AG08395 (cell line): ENCODE measurements at places on chromosomes 7 and 10.

GRCh38 chr7:39577229-39577874 is 11.1 kb downstream of the YAE1 start:
- DNase-seq: no peak

GRCh38 chr7:16918288-16918895 is 36.6 kb upstream of the AGR3 start:
- peak; percentile 20 for DNase-seq

DNA sequence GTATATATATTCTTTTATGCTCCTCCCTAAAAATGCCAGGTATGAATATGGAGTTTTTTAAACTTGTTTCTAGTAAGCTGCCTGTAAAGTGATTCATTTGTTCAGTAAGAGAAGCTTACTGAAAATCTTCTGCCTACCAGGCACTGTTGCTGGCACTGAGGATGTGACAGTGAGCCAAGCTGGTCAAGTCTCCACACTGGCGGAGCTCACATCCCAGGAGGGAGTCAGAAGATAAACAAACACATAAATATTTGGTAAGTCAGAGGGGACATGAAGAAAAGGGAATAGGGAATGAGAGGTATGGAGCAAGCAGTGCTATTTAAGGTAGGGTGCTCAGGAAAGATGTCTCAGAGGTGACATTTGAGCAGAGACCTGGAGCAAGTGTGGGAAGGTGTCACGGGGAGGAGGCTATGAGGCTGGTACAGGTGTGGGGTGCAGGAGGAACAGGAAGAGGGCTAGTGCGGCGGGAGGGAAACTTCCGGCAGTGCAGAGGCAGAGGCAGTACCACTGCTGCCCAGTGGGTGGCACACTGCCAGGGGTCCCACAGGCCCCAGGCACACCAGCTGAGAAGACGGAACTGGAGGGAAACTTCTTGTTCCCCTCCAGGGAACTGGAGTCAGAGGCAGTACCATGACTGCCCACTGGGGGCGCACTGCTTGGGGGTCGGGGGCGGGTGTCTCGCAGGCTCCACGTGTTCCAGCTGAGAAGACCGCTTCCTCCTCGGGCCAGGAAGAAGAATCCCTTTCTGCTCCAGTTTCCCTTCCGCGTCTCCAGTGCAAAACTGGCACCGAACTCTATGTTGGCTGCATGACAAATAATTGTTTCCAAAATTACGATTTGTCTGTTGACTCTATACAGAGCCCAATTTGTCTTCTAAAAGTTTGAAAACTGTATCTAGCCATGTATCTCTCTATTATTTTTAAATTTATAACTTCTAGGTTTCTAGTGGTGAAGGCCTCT is 161.0 kb downstream of the TEX36 start:
- no peak for DNase-seq

- no peak for DNase-seq
Observed at GRCh38 chr7:138449580-138449979, 10.5 kb upstream of the TRIM24 start.

DNA sequence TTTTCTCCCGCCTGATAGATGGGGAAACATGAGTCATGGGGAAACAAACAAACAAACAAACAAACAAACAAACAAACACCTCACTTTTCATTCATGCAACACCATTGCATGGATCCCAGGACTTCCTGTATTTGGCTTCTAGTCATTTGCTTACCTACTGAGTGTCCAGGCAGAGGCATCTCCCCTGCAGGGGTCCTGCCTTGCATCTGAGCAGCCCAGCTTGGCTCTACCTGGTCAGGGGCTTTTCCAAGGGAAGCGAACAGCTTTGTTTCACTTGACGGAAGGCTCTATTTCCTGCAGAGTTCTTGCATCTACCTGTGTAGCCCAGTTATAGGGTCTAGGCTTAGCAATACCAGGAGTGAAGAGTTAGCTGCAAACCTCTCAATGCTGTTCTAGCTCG is 374.2 kb downstream of the GATA3 start:
- DNase-seq: no peak

DNA sequence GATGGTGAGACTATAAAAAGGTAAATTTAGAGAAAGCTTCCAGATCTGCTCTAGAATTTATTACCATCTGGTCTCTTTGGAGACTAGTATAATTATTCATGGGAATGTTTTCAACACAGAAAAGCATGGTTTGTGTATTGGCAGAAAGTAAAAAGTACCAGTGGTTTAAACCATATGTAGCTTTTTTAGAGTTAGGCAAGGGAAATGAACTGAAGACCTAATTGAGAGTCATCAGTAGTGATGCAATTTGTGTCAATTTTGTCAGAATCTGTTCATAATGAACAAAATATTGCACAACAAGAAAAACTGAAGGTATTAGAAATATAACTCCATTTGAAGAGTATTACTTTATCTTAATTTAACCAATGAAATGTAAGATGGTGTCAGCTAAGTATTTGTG is 181.4 kb downstream of the ADK start:
- DNase-seq: peak; percentile 5

DNA sequence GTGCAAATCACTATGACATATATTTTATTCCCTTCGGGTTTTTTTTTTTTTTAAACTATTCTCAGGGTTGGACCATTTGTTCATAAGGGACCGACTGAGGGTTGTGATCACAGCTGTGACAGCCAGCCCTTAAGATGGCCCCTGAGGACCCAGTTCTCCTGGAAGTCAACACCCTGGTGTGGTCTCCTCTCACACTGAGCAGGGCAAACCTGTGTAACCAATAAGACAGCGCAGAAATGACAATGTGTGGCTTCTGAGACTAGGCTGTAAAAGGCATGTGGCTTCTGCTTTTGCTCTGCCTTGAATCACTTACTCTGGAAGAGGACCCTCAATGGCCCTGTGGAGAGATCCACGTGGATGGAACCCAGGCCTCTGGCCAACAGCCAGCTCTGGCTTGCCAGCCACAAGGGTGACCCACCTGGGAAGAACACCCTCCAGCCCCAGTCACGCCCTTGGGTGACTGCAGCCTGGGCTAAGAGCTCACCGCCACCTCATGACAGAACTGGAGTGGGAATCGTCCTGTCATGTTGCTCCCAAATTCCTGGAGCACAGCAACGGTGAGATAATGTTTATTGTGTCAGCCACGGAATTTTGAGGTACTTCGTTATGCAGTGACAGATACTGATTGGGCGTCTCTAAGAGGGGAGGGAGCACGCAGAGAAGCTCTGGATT is 127.1 kb downstream of the CLEC2L start:
- no peak for DNase-seq

GRCh38 chr10:24435374-24435773 is 226.4 kb downstream of the KIAA1217 start:
- DNase-seq: peak; percentile 70

- DNase-seq: peak; percentile 83
Observed at GRCh38 chr7:31134246-31135188, 82.4 kb downstream of the ADCYAP1R1 start.

GRCh38 chr7:151426441-151426903 is 13.5 kb downstream of the CRYGN start:
- peak; percentile 63 for DNase-seq

- DNase-seq: no peak
Observed at GRCh38 chr7:32215697-32216096, 145.5 kb upstream of the PDE1C start.

DNA sequence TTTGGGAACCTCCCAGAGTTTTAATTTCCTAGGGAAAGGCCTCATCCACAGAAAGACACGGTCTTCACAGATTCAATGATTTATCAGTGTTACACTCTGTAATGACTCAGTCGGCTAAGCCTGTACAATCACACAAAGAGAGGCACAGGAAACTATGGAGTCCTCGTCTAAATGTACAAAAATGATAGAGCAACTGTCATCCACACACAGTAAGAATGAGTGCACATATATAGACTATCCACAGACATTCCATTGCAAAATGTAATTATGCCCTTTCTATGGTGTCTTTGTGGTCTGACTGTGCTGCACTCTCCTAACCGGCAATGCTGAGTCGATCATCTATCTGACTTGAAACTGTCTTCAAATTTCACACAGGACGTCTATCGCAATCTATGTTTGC is 3.5 kb upstream of the NAMPT start:
- DNase-seq: no peak

GRCh38 chr7:14835384-14835783 is 67.2 kb downstream of the DGKB start:
- no peak for DNase-seq

DNA sequence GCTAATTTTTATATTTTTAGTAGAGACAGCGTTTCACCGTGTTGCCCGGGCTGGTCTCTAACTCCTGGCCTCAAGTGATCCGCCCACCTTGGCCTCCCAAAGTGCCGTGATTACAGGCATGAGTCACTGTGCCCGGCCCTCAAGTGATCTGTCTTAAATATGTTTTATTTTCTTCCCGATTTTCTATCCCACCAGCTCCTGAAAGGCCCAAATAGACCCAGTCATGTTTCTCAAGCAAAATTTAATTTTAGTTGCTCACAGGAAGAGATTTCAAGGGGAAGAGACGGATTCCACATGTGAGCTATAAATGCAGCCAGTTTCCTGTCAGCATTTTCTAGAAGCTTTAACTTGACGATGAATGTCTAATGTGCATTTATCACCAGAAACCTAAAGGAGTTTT is 12.0 kb downstream of the DENND10 start:
- DNase-seq: no peak

- DNase-seq: no peak
Observed at GRCh38 chr7:44097064-44097932, 6.8 kb upstream of the AEBP1 start.

- peak; percentile 20 for DNase-seq
Observed at GRCh38 chr7:121085922-121086321, 97.4 kb downstream of the CPED1 start.

DNA sequence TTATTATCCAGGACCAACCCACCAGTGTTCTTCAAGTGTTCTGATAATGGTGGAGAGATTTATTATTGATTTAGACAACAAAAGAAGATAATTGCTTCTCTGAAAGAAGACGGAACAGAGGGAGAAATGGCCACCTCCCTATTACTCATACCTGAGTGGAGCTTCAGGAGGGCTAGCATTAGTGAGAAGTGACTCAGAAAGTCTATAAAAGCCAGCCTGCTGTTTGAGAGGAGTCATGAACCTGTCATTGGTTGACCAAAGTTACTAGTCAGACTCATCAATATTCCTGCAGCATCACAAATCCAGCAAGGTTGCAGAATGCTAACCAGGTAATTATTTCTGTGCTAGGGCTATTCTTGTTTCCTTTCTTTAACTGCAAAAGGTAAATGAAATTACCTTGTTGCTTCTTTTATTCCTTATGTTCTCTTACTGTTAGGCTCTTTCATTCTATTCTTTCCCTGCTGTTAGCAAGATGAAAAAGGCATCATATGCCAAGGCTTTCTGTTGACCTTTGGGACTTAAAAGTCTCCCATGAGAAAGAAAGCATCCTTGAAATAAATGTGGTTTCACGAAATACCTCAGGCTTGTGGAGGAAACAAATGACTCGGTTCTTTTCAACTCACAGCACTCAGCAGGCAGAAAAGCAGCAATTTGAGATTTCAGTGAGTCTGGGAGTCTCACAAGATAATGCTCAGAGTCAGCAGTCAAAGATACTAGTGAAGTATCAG is 256.4 kb upstream of the PHYHIPL start:
- peak; percentile 66 for DNase-seq

DNA sequence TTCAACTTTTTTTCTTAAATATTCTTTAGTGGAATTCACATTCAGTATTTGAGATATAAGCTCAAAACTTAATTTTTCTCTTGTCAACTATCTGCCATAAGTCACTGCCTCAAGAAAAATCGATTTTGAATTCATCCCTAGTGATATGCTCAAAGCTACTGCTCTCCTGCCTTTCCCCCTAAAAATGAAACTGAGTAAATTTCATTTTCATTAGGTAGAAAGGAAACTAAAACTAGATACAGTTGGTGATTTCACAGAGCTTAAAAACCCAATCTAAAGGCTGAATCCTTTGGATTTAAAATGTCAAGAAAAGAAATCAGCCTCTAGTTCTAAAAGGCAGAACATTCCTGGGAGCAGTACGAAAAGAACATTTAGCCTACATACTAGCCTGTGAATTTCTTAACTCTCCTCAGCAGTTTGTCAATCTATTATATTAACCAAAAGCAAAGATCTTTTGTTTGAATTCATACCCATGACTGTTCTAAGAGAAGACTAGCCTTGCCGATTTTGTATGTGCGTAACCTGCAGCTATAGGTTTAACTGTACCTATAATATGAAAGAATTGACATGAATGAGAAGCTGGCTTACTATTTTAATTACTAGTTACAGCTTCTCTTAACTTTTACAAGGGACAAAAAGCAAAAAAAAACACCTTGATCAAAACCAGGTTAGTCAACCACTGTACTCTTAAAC is 4.9 kb upstream of the FAM53B start:
- DNase-seq: no peak

- DNase-seq: peak; percentile 70
Observed at GRCh38 chr10:88281592-88282347, 301.3 kb downstream of the RNLS start.

- no peak for DNase-seq
Observed at GRCh38 chr7:157923903-157924630, 587.3 kb downstream of the DNAJB6 start.

GRCh38 chr10:16491933-16492332 is 29.7 kb downstream of the C1QL3 start:
- no peak for DNase-seq

GRCh38 chr10:119546009-119546408 is 3.5 kb upstream of the RGS10 start:
- no peak for DNase-seq

GRCh38 chr10:46293832-46294640 is 7.2 kb downstream of the ANTXRL start:
- no peak for DNase-seq

DNA sequence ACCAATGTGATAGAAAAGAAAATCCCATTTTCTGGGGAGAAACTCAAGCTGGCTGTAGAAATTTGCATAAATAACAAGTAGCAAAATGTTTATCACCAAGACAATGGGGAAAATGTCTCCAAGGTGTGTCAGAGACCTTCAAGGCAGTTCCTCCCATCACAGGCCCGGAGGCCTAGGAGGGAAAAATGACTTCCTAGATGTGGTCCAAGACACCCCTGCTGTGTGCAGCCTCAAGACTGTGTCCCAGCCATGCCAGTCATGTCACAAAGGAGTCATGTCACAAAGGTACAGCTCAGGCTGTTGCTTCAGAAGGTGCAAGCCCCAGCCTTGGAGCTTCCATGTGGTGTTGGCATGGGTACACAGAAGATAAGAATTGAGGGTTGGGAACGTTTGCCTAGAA is 33.7 kb upstream of the THSD7A start:
- DNase-seq: no peak

DNA sequence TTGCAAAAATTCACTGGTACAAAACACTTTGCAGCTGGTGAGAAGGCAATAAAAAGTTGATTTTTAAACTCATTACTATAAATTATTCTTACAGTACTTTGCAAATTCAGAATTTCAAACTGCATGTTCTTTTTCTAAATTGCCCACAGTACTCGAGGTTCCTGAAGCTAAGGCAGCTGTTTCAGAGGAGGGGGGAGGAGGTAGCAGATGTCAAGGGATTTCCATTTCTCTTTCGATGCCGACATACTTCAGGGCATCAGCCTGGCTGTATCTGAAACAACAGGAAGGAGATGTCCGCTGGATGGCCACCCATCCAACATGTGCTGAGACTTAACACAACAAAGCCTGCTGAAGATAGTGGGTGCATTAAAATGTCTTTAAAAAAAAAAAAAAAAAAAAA is 76.7 kb downstream of the EZH2 start:
- no peak for DNase-seq

GRCh38 chr10:118403967-118404366 is 61.8 kb upstream of the FAM204A start:
- no peak for DNase-seq

- no peak for DNase-seq
Observed at GRCh38 chr10:104612571-104613205, 28.4 kb upstream of the SORCS3 start.

- DNase-seq: peak; percentile 6
Observed at GRCh38 chr10:28677888-28678686, 766 bp downstream of the BAMBI start.

GRCh38 chr10:122558452-122558851 is 2.1 kb upstream of the DMBT1 start:
- DNase-seq: no peak
